ENCODE measurements at places on chromosomes 4 and X.

DNA sequence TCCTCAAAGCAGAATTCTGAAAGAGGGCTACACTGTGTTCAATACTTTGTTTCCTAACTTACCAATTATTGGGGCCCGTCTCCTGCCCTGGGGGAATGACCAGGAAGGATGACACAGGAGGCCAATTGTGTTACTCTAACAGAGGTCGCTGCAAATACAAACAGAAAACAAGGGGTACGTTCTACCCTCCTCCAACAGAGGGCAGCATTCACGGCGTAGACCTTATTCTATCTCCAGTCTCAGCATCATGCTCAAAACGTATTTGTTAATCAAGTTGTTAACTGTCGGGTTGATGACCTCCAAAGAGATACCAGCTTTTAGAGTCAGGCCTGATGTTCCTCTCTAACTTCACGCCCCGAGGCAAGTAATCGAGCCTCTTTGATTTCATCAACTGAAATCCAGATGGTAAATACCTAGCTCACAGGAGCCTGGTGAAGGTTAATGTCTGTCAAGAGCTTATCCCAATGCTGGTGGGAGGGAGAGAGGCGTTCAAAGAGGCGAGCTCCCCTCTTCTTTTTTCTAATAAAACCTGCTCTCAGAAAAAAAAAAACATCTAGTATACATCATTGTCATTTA lies 181.0 kb upstream of the KCNIP4 start:
- DNase-seq: peak; percentile 22

DNA sequence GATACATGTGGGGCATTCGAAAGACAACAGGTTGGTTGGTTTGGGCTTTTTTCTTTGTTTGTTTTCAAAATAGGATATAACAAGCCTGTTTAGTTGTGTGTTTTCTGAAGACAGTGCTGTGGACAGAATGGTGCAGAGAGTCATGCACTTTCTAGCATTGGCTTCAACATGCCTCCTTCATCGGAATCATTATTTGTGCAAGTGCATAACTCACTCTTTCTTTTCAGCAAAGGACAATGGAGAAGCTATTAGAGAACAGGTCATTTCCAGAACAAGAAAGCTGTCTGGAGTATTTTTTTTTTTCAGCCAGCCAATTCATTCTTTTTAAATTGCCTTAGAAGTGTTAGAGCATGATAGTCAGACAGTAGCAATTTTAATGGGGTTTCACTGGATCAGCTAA lies 225.8 kb downstream of the STK32B start:
- DNase-seq: no peak

GRCh38 chr4:143346206-143346605 lies 9.5 kb downstream of the GAB1 start:
- DNase-seq: no peak

DNA sequence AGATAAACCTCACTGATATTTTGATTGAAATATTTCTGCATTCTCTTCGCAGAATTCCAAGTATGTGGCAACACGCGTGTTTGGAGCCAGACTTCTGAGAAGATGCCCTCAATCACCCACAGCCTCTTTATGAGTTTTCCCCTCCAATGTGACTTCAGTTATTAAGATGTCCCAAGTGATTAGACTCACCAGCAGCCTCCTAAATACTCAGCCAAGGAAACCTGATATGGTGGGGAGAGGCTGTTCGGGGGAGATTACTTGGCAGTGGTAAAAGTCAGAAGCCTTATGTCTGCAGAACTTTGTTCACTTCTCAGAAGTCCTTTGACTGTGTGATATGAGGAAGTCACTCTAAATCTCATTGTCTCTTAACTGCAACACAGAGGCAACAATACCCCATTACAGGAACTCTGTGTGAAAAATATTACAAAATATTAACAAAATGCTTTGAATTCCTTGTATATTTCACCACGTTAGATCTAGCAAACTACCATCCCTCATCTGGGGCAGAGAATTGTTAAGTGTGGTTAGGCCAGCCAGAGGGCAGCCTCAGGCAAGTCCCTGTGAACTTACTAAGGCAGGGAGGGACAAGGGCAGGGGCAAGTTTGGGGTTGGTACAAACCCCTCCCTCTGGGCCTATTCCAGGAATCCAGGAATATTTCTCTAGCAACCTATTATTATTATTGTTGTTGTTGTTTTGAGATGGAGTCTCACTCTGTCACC lies 151.4 kb upstream of the USP9X start:
- DNase-seq: peak; percentile 46

DNA sequence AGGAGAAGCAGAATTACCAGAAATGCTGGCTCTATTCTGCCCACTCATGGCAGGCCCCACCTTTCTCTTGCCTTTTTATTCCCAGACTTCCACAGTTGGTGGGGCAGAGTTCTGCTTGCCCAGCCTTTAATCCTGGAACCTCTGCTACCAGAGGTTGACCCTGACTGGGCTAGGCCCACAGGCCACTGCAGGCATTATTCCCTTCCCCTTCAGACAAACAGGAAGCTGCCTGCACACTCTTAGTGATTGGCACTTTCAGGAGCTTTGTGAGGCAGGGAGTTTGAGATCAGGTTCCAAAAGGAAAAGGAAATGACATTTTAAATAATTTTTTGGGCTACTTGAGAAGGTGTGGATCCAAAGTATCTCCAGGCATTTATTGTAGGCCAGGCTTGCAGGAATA lies 18.8 kb downstream of the MSN start:
- no peak for DNase-seq

DNA sequence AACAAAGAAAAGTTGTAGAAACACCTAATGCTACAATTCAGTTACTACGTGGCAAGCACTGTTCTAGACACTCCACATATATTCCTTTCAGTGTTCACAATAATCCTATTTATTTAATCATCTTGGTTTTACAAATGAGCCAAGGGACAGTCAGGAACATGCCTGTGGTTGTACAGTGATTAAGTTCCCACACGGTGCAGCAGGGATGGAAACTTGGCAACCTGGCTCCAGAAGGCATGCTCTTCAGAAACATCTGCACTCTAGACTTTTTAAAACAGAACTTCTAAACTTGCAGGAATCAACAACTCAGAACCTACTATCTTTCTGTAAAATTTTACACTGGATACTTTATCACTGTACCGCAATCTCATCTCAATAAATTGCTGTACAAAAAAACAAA lies 32.1 kb downstream of the TAPT1 start:
- DNase-seq: no peak

DNA sequence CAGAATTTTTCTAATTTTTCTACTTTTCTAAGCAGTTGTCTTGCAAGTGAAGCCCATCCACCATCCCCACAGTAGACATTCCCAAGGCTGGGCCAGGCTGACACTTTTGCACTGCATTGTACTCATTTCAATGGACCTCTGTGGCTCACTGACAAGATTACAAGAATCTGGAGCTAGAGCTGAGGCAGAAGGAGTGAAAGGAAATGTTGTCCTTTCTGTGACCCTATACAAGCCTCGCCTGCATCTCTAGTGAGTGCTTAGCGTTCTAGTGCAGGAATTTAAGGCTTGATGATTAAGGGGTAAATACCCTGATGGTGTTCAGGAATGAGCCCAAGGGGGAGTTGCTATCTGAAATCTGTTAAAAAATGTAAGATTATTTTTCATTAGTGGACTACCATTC lies 6.3 kb downstream of the MAGED1 start:
- DNase-seq: no peak

- no peak for DNase-seq
These were observed 7.7 kb upstream of the CSTF2 start for GRCh38 chrX:100812216-100813158.

DNA sequence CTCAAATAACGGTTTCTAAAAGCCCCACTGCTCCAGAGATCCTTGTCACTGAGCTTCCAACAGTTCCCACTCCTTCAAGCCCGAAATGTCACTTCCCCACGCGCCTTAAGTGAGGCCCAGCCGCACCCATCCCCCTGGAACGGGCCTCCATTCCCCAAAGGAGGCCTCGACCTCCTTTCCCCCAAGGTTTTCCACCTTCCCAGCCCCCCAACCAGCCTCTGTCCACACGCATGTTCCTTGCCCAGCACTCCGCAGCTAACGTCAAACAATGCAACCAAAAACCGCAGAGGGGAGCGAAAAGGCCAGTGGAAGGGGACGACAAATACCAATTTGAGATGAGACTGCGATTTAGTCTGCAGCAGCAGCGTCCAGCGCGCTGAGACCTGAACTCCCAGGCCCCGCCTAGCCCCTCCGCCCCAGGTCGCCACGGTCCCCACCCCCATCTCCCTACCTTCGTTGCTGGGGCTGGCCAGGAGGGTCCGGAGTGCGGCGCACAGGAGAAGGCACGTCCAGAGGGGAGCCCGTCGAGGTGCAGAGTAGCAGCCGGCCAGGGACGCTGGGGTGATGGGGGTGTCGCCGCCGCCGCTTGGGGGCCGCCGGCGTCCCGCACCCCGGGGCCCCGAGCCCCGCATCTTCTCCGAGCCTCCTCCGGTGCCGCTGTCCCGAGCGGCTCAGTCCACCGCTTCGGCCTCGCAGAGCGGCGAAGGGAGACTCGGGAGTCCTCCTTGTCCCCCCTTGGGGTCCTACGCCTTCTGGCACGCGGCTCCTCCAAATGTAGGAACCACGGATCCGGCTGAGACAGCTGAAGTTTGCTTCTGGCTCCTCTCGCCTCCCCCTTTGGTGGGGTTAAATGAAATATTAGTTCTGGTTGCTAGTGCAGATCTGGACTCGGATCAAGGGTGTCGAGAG lies 924 bp downstream of the EPHA5 start:
- no peak for DNase-seq

DNA sequence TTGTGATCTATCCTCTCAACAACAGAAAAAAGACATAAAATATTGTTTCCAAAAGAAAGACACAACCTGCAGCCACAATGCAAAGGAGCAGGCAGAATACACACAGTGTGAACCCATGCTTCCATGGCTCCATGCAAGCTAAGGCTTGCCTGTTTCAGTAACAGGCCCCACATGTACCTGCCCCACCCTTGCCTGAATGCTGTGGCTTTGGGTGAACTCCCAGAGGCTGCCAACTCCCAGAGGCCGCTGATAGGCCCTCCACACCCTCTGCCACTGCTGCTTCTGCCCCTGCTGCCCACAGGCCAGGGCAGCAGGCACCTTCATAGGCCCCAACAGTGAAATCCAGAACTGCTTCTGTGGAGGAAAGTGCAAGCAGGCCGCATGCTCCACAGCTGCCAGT lies 313.9 kb downstream of the CHIC1 start:
- DNase-seq: no peak

DNA sequence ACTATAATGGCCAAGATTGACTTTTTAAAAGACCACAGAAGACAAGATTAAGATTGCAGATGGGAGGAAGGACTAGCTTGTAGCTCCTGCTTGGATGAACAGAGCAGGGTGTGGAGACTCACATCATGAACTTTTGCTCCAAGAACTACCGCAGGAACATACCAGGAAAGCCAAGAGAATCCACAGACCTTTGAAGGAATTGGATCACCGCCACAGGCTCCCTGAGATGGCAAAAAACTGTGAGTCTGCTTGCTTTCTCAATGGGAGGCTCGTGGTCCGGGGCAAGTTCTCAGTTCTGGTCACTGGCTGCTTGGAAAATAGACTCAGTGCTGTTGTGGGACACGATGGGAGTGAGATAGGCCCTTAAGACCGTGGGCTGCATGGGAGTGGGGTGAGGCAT lies 276.6 kb downstream of the CCSER1 start:
- no peak for DNase-seq

- no peak for DNase-seq
These were observed 108.1 kb downstream of the RAPGEF2 start for GRCh38 chr4:159210975-159211374.

DNA sequence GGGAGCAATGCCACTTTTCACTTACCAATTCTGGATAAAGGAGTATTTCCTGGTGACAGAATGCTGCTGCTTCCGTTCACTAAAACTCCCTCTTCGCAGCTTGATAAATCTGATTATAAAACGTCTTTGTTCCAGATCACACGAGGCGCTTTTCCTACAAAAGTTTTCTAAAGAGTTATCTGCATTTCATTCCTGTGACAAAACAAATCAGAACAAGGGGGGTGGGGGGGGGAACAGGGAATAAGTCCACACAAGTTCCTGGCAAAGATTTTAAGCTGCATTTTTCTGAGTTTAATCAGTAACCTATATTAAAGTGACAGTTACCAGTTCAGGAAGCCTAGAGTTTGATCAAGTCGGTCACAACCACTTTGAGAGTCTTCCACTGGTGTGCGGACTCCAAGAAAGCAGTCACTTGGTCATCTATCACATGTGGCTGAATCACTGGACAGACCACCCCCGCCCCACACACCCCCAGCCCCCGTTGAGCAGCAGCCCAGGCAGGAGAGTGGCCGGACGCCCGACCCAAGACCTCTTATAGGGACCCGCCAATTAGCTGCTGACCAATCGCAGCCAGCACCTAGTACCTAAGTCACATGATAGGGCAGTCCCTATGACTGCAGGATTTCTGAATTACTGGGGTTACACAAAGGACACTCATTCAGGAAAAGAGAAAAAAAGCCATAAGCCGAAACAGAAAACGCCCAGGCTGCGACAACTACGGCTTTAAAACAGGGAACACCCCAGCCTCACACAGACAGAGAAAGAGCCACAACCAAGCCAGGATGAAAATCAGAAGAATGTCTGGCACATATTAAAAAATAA lies 569.3 kb upstream of the DIPK2B start:
- DNase-seq: peak; percentile 55

Measured in HEK293T (cell line).